ENCODE measurements at places on chromosomes 6 and 20.
A peak's percentile ranks its signal among the peaks of the same experiment; 100 is the strongest.

DNA sequence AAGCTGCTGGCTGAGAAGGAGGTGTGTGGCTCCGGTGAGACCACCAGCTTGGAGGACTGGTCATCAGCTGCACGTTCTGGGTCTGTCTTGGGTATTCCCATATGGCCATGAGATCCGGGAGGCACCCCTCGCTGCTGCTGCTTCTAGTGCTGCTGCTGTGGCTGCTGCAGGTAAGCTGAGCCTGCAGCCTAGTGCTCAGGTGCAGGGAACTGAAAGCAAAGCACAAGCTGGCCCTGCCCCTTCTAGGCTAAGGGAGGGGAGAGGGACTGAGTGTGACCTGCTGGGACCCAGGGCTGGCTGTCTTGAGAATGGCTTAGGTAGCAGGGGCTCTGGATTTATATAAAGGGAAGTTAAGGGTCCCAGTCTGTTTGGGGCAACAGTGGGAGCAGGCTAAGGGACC lies 403 bp downstream of the CDH26 start:
- no peak for DNase-seq

DNA sequence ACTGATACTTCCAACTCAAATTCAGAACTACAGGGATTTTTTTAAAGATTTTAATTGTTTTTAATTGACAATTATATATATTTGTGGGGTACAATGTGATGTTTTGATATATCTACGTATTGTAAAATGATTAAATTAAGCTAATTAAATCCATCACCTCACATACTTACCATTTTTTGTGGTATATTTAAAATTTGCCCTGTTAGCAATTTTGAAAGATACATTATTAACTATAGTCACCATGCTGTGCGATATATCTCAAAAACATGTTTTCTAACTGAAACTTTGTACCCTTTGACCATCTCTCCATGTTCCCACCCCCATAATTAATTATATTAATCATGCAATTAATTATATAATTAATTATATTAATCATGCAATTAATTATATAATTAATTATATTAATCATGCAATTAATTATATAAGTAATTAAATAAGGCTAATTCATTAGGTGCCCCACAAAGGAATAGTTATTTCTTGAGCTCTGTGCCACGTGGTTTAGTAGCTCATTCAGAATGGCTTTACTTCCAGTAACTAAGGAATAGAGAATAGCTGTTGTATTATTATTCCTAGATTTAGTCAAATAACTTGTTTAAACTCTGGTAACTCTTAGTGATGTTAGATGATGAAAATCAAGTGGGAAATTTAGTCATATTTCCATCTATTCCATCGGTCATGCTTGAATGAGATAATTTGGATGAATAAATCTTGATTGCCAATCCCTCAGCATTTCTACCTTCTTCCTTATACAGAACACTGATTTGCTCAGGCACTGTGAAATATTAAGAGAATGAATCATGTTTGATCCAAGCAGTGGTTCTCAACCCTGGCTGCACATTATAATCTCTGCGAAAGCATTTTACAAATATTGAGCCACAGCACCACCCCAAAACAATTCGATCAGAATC lies 25.1 kb downstream of the LOC128125822 start:
- no peak for DNase-seq

DNA sequence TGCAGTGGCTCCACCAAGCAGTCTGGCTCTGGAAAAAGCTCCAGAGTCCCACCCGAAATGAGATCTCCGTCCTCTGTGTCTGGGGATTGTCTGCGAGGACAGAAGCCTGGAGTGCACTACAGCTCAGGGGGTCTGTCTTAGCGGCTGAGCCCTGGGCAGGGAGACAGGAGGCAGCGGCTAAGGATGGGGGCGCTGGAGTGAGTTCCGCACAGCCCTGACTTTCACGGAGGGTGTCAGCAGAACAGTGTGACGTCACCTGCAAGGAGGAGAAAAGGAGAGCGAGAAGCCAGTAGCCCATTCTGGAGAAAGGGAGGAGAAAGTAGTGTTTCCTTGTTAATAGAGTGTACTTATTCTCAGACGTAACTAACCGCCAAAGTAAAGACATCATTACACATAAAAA lies 97.6 kb downstream of the FAM50B start:
- DNase-seq, result no peak

DNA sequence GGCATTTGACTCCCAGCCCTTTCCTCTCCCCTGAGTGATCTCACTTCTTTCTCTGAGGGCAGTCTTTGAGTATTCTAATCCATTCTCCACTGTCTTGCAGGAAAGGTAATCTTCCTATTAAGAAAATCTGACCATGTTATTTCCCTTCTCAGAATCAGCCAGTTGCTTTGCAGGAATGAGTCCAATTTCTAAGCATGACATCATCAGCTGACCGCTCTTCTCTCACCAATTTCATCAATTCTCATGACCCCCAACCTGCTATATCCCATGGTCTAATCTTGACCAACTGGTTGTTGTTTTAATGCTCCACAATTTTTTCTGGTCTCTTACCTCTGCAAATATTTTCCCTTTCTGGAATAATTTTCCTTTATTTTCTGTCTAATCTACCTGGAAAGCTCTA lies 73.4 kb downstream of the FAM229B start:
- no peak for DNase-seq

- DNase-seq, result peak; percentile 81
Observed at GRCh38 chr6:44223319-44224028, at the start of gene SLC29A1. TSS of gene SLC29A1 (plus strand) at chr6:44223595. CDS start at chr6:44227314, 3,719 bp downstream.

GRCh38 chr6:18585032-18585573 lies 198.0 kb downstream of the RNF144B start:
- no peak for DNase-seq

DNA sequence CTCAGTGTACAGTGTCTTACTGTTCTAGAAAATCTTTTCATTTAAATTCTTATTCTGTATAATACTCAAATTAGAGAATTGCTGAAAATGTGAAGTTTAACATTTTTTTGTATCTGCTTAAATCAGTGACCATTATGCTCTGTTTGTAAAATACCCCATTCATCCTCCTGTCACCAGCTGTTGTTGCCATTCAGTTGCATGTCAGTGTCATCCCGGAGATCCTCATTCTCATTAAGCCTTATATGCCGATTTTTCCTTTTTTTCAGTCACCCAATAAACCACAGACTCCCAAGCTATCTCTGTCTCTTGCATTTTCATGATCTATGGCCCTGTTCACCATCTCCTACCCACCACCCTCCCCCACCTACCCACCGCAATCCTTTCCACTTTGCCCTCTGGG lies 20.4 kb downstream of the GTF2H5 start:
- no peak for DNase-seq

GRCh38 chr6:360764-361373 lies 30.7 kb upstream of the IRF4 start:
- DNase-seq, result no peak
